ENCODE measurements at places on chromosomes 13 and 19.

- no peak for DNase-seq
These were observed 1173.1 kb downstream of the UQCRFS1 start for GRCh38 chr19:28039677-28040381.

GRCh38 chr13:111066544-111066943 lies 48.6 kb upstream of the ARHGEF7 start:
- DNase-seq: no peak

GRCh38 chr13:59946944-59947343 lies 216.8 kb downstream of the DIAPH3 start:
- no peak for DNase-seq

GRCh38 chr19:19505669-19506326 lies 9.6 kb downstream of the TSSK6 start:
- DNase-seq: no peak

GRCh38 chr19:10230861-10231611 lies at the start of gene S1PR2:
Gene S1PR2, minus strand, starts transcription at chr19:10231331. Its CDS starts 6,426 bp downstream, at chr19:10224905.
- no peak for DNase-seq

- no peak for DNase-seq
These were observed 9.9 kb downstream of the CDC16 start for GRCh38 chr13:114244637-114245036.

DNA sequence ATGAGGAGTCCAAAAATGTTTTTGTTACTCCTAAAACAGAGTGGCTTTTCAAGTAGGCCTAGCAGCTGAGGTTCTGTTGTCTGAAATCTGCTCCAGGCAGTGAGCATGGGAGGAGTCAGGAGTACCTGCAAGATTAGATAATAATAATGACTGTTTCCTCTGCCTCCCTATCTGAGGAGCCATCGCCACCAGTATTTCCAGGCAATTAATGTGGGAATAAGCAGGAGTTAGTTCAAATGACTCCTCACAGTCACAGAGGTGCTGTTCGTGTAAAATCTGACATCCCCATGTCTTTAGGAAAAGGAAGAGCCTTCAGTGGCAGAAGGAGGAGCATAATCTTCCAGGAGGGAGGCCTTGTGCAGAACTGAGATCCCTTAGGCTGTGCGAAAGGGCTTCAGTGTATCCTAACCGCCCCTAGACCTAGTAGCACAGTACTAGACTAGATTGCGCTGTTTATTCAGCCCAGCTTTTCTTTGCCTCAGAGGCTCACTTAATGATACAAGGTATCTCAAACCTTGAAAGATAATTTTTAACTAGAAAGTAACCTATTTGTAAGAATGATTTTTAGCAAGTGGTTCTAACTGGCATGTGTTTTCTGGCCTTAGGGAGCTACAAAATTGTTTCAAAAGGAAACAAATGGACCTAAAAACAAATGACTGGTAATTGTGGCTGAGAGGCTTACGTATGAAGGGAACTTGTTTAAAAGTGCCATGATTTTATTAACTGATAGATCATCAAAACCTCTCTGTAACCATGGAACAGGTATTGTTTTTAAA lies 49.0 kb downstream of the FREM2 start:
- DNase-seq: no peak

DNA sequence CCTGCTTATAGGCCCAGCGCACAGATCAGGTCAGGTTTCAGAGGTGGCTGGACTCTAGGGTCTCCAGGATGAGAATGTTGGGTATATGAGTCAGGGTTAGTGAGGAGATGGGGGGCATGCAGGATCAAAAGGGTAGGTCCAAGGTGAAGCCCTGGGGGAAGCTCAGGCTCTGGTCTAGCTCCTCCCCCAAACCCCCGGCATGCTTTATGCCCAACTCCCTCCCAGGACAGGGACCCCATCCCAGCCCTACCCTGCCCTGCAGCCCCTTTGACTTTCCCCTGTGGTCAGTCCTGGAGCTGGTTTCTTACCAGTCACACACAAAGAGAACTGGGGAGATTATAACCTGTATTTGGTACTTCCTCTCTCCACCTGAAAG lies 9.8 kb upstream of the CEACAM18 start:
- no peak for DNase-seq

DNA sequence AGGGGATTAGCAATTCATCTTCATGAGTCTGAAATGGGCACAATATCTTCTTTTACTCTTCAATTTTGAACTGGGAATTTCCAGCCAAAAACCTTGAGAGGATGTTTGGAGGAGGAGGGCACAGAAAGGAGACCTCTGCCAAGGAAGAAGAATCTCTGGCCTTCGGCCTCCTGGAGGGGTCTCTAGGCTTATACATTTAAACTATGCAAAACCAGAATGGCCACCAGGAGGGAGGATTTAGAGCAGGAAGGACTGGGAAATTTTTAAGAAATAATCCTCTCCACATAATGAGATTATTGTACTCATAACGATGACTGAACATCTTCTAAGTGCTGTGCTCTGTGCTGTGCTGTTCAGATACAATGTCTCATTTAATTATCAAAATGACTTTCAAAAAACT lies 325.9 kb downstream of the NDFIP2 start:
- DNase-seq: no peak

DNA sequence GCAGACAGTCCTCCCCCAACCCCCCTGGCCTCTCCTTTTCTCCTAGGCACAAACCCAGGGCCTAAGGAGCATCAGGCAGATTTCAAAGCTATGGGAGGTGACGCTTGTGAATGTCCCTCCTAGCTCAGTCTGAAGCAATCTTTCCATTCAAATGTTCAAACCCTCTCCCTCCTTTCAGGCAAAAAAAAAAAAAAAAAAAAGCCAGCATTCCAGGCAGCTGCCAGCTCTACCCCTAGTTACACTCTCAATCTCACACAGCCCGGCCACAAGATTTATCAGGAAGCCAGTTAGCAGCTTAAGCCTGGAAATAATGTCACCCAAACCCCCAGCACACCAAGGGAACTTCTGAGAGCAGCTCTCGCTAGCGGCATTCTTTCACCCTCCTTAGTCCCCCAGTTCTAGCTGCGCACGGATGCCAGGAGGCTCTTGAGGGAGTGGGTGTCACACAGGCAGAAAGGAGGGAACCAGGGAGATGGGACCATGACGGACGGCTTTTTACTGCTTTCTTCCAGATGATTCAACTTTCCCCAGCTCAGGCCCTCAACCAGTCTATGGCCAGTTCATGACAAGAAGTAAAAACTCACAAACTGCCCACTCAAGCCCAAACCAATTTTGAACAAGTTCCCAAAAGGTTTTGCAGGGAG lies 6.3 kb downstream of the SH3GL1 start:
- no peak for DNase-seq

DNA sequence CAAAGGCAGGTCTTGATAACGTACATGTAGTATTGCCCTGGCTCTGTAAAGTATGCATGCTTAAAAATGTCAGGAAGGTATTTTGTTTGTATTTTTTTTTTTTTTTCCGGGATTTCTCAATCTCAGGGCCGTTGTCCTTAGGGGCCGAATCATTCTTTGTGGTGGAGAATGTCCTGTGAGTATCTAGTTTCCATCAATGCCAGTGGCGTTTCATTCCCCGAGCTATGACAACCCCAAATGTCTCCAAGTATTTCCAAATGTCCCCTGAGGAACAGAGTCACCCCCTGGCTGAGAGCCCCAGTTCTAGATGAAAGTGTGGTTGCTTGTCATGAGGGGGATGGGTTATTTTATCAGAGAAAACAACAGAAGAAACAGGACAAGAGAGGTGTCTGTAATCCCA lies 68.7 kb downstream of the ACSBG2 start:
- DNase-seq: no peak

- DNase-seq: no peak
These were observed 25.9 kb downstream of the RCBTB2 start for GRCh38 chr13:48507021-48507420.

- no peak for DNase-seq
These were observed 91.3 kb downstream of the KCNRG start for GRCh38 chr13:50106559-50106958.

- DNase-seq: no peak
These were observed 246.5 kb downstream of the DCT start for GRCh38 chr13:94232956-94233355.

- DNase-seq: no peak
These were observed 25.3 kb downstream of the LMO7 start for GRCh38 chr13:75661443-75661842.

DNA sequence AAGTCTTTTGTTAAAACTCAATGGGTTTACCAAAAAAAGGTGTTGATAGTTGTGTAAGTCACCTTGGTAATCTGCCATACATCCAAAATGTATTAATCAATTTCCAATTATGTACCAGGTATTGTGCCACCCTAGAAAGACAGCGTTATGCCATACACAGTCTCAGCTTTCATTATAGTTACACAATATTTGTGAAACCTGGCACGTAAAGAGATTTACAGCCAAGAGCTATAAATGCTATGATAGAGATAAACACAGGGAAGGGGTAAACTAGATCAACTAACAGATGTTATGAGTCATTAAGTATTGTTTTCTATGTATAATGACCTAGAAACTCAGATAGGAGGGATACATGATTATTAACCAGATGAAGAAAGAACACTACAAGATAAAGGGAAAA lies 725.6 kb upstream of the SLITRK5 start:
- no peak for DNase-seq

DNA sequence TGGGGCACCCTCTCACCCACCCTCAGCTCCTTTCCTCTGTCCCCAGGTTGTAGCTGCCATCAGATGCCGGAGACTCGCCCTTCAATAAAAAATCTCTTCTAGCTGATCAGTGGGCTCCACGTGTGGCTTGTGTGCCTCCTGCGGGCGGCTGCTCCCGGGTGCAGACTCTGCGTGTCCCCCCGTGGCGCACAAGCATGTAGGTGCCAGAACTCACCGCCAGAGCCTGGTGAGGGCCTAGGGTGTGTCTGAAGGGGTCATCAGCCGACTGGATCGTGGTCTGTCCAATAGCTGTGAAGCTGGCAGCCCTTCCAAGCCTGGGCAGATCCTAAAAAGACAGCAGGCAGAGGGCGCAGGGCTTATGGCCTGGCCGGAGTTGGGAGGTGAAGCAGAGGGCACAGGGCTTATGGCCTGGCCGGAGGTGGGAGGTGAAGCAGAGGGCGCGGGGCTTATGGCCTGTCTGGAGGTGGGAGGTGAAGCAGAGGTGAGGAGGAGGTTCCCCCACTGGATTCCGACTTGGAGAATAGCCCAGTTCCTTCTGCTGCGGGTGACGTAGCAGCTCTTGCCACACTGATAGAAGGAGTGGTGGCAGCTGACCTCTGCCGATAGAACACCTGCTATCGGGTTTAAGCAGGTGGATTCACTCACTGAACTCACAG lies 11.7 kb downstream of the NOP53 start:
- DNase-seq: no peak

- no peak for DNase-seq
These were observed 99.4 kb downstream of the RAB20 start for GRCh38 chr13:110462091-110462490.

DNA sequence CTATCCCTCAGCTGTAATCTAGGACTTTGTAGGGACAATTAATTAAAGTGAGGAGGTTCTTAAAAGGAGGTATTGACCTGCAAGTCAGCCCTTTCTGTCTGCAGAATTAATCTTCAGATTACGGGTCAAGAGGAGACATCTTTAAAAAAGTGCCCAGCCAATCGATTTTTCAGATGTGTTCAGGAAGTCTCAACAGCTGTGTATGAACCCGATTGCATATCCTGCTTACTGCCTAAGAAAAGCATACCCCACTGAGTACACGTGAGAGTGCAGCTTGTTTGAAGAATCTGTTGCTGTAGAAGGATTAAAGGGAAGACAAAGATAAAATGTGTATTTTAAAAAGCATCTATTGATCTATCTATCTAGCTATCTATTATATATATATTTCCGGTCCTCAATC lies 1194.5 kb downstream of the UQCRFS1 start:
- no peak for DNase-seq

GRCh38 chr19:18023622-18024251 lies 15.8 kb downstream of the ARRDC2 start:
- DNase-seq: no peak

DNA sequence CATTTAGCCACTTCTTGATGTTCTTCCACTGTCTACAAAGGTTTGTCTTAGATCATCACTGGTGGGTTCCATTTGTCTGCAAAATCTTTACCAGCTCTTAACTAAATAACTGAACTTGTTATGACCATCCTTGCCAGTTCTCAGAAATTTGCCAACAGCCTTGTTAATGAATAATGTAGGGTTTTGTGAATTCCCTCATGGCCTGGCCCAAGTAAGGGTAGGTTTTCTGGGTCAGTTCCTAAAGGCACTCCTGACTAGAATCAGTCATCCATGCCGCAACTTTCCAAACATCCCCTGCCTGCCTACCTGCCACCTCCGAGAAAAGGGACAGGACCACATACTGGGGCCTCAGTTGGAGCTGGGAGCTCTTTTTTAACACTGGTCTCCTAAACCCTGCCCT lies 4.0 kb downstream of the COL4A1 start:
- DNase-seq: no peak

DNA sequence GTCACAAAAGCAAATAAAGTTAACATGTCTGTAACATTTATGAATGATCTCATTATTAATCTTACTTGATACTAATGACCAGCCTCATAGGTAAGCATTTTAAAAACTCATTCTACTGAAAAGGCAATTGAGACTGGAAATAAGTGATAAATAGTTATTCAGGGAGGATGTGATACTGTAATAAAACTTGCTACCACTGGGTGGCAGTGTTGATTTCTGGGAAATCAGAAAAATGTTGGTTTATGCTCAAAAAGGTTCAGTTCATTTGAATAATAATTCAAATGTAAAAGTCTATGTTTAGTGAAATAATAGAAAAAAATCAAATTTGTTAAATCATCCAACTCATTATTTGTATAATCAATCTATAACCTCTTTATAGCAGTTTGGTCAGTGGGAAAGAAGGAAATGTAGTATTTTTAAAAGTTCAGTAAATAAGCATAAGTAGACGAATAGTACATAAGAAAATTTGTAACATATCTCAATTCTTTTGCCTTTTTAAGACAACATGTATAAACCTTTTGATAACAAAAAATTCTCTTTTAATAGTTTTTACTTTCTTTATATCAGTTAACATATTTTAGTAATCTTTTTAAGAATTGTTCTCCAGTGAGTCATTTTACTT lies 9.6 kb downstream of the ABHD13 start:
- no peak for DNase-seq

GRCh38 chr13:20160306-20161274 lies at the start of gene GJA3:
Gene GJA3, minus strand, starts transcription at chr13:20161052. Its CDS starts 17,764 bp downstream, at chr13:20143288.
- DNase-seq: no peak

DNA sequence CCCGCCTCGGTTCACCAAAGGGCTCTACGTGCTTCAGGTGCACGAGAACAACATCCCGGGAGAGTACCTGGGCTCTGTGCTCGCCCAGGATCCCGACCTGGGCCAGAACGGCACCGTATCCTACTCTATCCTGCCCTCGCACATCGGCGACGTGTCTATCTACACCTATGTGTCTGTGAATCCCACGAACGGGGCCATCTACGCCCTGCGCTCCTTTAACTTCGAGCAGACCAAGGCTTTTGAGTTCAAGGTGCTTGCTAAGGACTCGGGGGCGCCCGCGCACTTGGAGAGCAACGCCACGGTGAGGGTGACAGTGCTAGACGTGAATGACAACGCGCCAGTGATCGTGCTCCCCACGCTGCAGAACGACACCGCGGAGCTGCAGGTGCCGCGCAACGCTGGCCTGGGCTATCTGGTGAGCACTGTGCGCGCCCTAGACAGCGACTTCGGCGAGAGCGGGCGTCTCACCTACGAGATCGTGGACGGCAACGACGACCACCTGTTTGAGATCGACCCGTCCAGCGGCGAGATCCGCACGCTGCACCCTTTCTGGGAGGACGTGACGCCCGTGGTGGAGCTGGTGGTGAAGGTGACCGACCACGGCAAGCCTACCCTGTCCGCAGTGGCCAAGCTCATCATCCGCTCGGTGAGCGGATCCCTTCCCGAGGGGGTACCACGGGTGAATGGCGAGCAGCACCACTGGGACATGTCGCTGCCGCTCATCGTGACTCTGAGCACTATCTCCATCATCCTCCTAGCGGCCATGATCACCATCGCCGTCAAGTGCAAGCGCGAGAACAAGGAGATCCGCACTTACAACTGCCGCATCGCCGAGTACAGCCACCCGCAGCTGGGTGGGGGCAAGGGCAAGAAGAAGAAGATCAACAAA lies 2.6 kb downstream of the PCDH17 start:
- DNase-seq: no peak
